ENCODE measurements at places on chromosomes 11 and 22.

- no peak for DNase-seq
These were observed 98.2 kb upstream of the CHORDC1 start for GRCh38 chr11:90321018-90321417.

- no peak for DNase-seq
These were observed 98.8 kb downstream of the SNX19 start for GRCh38 chr11:130817330-130817944.

DNA sequence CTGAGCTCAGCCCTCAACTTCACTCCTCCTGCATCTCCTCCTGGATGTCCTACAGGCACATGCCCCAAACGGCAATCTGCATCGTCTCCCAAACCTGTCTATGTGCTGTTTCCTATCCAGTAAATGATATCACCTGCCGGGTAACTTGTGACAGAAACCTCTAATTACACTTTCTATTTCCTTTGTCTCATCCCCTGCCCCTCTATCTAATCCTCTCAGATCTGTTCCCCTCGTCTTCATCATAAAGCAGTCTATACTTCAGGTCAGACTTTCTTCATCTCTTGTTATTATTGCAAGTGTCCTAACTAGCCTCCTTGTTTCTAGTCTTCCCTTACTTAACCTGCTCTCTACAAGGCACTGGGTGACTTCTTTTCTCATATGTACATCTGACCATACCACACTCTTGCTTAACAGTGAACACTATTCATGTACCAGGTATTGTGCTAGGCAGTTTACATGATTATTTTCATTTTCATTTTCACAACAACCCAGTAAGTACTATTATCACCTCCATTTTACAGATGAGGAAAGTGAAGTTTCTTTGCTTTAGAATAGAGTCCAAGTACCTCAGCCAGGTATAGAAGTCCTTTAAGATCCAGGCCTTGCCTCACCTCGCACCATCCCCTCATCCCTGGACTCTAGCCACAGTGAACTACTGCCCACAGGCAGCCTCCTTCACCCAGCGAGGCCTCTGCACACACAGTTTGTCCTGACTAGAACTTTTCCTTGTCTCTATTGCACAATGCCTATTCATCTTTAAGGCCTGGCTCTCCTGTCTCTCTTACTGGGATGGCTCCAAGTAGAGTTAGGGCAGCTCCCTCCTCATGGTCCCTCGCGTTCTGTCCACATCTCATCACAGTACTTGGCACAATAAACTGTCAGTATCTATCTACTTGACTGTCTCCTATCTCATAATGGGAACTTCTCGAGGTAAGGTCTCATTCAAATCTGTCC, 22.1 kb upstream of the UCP3 start:
- DNase-seq: no peak

GRCh38 chr11:31817621-31818424, 6.7 kb upstream of the PAX6 start:
- DNase-seq: no peak

- no peak for DNase-seq
These were observed 248.6 kb upstream of the PLET1 start for GRCh38 chr11:112509300-112509699.

DNA sequence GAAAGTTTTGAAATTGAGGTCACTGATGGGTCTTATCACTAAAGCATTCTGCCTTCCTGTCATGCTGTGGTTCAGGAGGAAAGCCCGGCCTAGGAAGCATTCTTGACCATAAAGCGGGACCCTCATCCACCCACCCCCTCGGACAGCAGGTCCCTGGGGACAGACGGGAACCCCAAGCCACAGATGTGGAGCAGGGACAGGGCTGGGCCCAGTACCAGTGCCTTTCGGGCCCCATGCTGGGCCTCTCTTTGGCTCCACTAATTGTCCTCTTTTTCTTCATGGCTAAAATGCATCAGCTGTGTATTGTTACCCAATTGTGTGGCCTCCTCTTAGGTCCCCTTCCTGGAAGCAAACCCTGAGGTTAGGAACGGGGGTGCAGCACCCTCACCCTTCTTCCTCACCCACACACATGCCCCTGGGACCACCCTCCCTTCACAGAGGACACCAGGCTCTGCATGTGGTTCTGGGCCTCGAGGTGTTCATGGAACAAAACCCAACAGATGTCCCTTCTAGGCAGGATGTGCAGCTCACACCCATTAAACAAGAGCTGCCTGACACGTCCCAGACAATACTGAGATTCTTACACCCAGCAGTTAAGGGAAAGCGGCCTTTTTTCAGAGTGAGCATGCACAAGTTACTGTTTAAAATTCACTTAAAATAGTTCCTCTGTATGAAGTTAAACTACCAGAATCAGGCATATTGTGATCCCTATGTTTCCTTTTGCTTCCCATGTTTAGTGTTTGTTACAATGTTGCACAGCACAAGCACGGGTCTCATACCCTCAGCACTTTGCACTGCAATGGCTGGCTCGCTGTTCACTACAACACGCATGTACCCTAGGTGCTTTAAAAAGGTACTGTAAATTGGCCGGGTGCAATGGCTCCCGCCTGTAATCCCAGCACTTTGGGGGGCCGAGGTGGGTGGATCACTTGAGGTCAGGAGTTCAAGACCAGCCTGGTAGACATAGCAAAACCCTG, 807.6 kb downstream of the BRD1 start:
- no peak for DNase-seq

GRCh38 chr11:17098038-17098437, 20.6 kb upstream of the RPS13 start:
- DNase-seq: no peak

DNA sequence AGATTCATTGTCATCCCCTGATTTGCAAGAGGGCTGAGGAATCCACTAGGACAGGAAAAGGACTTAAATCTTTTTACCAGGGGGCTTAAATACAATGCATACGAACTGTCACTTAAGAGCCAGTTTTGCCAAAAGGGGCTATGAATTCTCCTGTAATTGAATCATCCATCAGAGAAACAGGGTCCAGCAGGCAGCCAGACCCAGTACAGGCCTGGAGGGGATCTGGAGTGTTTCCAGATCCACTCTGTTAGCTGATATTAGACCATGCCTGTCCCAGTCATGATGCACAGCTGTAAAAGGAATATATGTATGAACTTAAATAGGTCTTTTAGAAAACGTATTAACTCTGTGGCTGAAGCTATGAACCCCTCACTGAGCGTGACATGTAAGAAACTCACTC, 53.8 kb upstream of the PRSS23 start:
- DNase-seq: no peak

DNA sequence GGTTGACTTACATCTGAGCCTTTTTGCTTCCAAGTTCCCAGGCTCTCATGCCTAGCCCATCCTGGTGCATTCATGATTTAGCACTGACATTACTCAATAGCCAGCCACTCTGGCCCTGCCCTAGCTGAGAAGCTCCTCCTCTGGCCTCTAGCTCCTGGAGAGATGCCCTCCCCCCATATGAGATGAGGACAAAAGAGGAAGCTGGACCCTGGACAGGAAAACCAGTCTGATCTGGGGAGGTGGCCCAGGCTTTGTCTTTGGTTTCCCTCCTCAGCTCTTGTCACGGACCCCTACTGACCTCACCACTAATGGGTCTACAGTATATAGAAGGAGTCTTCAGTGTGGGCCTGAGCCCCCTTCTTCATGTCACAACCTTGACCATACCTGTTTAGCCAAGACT, 3.0 kb downstream of the RHOG start:
- no peak for DNase-seq

DNA sequence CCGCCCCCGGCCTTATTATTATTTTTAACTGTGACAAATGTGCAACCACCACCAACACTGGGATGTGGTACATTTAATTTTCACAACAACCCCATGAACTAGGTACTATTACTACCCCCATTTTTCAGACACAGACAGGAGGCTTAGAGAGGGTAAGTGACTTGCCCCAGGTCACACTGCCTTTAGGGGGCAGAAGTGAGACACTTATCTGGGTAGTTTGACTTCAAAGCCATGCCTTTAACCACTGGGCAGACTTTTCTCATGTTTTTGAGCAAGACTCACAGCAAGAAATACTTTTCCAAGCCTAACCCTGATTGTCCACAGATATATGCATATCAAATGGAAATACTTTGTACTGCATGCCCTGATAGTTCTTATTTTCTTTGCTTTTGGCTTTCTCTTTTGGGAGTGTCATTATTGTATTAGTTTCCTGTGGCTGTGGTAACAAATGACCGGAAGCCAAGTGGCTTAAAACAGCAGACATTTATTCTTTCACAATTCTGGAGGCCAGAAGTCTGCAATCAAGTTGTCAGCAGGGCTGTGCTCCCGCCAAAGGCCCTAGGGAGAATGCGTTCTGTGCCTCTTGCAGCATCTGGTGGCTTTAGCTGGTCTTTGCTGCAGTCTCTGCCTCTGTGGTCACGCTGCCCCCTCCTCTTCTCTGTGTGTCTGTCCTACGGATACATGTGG, 110.8 kb downstream of the GRIK4 start:
- DNase-seq: no peak

GRCh38 chr11:110200836-110201235, 95.6 kb downstream of the RDX start:
- DNase-seq: no peak

DNA sequence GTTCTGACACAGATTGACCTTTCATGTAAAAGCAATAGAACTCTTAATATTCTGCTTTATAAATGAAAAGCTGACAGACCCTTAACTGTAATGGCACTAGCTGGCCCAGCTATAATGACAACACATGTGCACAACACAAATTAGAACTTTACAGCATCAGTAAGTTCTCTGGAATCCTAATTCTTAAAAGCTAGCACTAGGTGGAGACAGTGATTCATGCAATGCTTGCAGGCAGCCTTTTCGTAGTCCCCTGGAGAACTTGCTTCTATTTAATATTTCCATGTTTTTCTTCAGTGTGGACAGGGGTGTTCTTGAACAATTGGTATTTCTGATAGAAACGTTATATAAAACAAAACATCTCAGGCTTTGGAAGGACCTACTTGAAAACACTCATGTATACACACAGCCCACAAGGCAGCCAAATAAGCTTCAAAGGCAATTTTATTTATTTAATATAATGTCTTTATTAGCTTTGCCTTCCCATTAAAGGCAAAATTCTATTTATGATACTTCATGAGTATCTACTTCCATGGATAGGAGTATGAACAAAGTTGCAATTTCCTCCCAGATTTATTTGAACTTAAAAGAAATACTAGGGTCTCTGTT, 374.3 kb upstream of the MPPED2 start:
- no peak for DNase-seq

DNA sequence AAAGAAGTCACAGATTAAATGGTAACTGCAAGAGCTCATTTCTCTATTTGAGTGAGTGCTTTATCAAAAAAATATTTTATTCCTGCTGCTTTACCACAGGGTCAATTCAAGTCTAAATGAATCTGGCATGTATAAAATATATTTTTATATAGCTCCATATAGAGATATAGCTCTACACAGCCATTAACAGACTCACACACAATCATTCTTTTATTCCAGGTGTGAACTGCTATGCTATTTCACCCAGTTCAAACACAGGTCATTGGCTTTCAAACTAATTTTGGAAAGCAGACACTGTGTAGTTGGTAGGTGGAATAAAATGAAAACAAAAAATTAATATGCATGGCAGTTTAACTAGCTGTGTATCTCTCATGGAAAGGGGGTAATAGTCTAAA, 63.1 kb downstream of the MAML2 start:
- no peak for DNase-seq

- DNase-seq: no peak
These were observed 9.4 kb downstream of the AIP start for GRCh38 chr11:67492069-67492727.

DNA sequence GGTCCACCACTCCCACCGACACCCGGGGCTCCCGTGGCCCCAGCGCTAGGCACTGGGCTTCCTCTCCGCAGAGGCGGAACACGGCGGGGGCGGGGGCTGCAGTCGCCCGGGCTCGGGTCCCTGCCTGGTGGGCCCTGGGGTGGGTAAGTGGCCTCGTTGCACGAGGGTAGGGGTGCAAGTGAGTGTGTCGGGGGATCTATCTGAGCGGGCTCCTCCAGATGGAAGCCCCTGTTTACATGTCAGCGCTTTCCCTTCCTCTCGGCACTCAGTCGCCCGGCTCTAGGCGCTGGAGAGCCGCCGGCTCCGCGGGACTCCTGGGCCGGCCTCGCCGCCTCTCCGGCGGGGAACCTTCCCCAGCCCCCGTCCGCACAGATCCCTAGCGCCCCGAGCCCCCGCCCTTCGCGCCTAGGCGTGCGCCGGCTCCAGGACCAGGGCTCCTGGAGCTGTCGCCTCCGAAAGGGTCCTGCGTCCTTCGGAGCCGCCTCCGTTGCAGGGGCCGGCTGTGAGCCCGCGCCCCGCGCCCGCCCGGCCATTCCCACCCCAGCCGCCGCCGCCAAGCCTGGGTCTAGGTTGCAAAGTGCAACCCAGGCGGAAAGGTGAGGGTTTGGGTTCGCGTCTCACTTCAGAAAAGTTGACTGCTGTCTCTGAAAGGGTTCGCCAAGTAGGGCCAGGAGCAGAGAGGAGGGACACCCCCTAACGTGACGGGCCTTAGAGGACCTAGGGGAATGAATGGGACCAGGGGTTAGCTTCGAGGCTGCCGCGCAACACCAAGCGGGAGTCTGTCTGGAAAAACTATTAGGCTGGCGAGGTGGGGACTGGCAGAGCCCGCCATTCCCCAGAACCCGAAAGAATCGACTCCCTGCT, 978 bp downstream of the FLI1 start:
- no peak for DNase-seq

DNA sequence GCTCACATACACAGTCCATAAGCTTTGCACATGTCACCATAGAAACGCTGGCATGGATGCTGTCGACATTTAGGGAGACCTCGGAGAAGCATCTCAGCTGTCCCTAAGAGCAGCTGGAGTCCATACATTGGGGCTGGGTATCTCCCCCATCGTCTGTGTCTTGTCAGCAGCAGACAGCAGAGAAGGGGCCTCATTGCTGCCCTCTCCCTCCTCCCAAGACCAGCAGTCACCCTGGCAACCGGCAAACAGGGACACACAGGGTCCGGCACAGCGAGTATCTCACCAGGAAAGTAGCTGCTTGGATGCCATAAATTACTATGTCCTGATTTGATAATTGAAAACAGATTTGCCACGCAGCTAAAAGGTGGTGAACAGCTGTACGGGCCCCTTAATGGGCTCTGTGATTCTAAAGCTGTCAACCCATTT, 84.4 kb downstream of the CD44 start:
- DNase-seq: no peak

DNA sequence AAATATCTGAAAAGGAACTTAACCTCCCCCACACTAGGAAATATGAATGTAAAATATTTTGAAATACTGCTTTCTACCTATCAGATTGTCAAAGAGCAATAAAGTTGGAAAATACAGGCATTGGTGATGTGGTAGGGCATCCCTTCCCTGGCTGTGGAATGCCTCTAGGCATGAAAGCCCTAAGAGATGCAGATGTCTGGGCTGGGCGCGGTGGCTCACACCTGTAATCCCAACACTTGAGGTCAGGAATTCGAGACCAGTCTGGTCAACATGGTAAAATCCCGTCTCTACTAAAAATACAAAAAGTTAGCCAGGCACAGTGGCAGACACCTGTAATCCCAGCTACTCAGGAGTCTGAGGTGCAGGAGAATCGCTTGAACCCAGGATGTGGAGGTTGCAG, 22.0 kb downstream of the ARAP1 start:
- no peak for DNase-seq

- no peak for DNase-seq
These were observed 75.1 kb upstream of the ZBED5 start for GRCh38 chr11:10932976-10933375.

GRCh38 chr11:27212248-27212780, 150.7 kb downstream of the CCDC34 start:
- no peak for DNase-seq

Data from stimulated activated CD4-positive, alpha-beta T cell treated with anti-CD3 and anti-CD28 coated beads, TNF-alpha, amount 100 ng/mL, for 24 hours (primary cell).